Activated T-helper 1 cell treated with Interleukin-2 at 50 U/mL for 16 hours (primary cell): ENCODE measurements at places on chromosomes 13 and 19.

- peak; percentile 71 for DNase-seq
These were observed 13.6 kb downstream of the CFD start for GRCh38 chr19:873084-873483.

- DNase-seq = no peak
These were observed 155.3 kb downstream of the KCNRG start for GRCh38 chr13:50170447-50171037.

DNA sequence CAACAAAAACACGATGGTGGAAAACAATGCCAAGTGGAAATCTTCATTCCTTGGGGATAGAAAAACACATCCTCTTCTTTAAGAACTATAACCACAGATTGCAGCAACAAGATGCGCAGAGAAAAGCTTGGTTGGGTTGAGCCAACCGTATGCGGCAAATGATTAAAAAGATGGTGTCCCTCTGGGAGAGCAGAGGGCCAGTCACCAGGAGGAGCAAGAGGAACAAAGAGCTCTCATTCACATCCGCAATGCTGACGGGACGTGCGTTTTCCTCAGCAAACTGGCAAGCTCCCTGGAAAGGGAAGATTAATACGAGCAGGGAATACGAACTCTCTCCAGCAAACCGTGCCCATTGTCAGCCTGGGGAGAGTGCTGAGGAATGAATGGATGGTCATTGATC, 141.6 kb downstream of the KATNAL1 start:
- DNase-seq = no peak

GRCh38 chr13:94535231-94535630, 55.7 kb upstream of the DCT start:
- DNase-seq = no peak
